ENCODE measurements at places on chromosomes 7 and 10.

DNA sequence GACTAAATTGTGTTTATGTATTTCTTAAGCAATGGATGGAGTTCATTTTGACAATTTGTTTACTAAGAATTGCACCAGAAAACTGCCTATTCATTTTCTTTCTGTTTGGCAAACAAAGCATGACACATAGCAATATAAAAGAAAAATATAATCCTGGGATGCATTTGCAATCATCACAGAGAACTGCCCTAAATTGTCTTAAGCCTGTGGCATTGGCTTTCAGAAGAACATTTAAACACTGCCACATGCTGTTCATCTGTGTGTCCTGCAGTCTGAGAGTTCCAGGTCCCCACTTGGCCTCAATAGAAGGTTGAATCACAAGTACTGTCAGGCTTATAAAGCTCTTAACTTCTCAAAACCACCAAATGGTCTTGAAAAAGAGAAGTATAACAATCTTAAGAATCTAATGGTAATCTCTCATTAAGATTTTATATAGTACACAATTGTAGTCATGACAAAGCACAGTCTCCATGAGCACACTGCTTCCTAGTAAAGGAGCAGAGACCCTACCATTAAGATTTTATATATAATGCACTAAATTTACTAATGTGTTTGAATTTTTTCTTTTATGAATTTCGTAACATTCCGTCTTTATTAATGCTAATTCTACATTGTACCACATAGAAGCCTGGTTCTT is 29.9 kb downstream of the RNLS start:
- peak; percentile 2 for DNase-seq

DNA sequence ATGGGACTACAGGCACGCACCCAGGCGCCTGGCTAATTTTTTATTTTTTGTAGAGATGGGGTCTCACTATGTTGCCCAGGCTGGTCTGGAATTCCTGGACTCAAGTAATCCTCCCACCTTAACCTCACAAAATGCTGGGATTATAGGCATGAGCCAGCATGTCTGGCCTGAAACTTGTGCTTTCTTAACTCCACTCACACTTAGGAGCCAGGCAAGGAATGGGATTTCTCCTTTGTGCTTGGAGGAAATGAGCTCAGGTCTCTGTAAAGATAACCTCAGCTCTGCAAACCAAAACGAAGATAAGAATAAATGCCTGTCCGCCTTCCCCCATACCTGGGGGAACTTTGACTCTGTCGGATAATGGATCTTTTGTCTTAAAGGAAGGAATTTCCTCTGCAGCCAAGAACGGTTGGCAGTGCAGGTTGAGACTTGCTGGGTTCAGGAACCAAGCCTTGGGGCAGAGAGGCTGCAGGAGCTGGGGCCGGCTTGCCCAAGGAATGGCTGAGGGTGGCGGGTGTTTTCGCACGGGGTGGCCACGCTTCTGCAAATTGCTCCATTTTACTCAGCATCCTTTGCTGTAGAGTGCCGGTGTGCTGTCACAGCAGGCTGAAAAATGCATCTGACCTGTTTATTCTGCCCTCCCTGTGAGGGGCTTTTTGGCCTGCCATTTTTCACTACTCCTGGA is 174.2 kb downstream of the KIAA1217 start:
- DNase-seq: no peak

GRCh38 chr10:80492848-80493521 is 38.9 kb downstream of the TSPAN14 start:
- DNase-seq: no peak

GRCh38 chr10:124448696-124449169 is 1.1 kb downstream of the NKX1-2 start:
- no peak for DNase-seq

GRCh38 chr7:143172354-143172753 is 10.9 kb upstream of the TAS2R39 start:
- no peak for DNase-seq

GRCh38 chr10:44569193-44570091 is 184.5 kb upstream of the CXCL12 start:
- DNase-seq: no peak

GRCh38 chr10:15137636-15138035 is 30.9 kb downstream of the NMT2 start:
- DNase-seq: no peak

- no peak for DNase-seq
Measured at GRCh38 chr10:7596356-7596755, 70.4 kb downstream of the ITIH5 start.

GRCh38 chr7:148623586-148624282 is 33.2 kb downstream of the C7orf33 start:
- no peak for DNase-seq

DNA sequence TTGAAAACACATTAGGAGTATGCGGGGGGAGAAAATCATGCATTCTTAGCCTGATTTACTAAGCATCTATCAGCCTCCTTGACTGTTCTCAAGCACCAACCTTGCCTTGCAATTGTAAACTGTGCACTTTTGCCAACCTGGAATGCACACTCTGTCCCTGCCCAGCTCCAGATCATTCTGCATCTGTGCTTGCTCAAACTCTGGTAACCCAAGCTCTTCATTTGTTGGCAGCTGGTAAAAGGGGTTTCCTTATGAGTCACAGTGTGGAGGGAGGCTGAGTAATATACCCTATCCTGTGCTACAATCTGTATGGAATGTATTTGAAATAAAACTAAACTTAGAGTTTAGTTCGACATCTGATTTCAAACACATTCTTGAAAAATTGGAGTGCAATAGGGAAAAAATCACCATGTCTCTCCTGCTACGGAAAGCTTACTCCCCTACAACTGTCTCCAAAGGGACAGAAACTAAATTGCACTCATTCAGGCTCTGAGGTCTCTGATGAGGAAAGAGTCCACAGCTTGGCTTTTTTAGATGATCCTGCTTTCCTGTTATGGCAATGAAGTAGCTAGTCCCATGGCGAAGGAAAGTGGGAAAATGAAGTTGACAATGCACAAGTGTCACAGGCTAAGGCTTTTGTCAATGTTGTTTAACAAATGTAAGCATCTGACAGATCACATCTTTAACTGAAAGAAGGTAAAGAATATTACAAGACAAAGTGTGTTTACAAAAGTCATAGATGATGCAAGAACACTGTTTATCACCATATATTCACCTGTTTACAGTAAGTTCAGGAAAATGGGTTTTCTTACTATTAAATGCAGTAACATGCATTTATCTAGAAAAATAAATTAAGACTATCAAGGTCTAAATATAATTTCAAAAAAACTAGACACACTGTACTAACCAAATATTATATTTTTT is 61.9 kb downstream of the TES start:
- no peak for DNase-seq

DNA sequence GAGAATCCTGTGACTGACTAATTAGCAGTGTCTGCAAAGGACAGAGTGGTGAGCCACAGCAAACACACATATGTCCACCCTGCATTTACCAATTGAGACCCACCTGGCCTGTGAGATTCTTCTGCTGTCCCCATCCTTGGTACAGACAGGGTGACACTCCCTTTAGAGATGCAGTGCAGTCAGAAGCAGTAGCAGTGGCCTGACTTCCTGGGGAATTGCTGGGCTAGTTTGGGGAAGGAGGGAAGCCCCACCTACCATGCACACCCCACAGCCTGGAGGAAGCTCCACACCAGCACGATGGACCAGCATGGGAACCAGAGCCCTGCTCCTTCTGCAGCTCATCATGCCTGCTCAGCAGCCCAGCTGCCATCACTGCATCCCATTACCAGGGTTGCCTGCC is 924.9 kb upstream of the ZNF722 start:
- DNase-seq: no peak

- no peak for DNase-seq
Measured at GRCh38 chr7:128247640-128248194, 6.6 kb downstream of the LEP start.

GRCh38 chr10:79243181-79244067 is 103.8 kb upstream of the PPIF start:
- DNase-seq: peak; percentile 25

DNA sequence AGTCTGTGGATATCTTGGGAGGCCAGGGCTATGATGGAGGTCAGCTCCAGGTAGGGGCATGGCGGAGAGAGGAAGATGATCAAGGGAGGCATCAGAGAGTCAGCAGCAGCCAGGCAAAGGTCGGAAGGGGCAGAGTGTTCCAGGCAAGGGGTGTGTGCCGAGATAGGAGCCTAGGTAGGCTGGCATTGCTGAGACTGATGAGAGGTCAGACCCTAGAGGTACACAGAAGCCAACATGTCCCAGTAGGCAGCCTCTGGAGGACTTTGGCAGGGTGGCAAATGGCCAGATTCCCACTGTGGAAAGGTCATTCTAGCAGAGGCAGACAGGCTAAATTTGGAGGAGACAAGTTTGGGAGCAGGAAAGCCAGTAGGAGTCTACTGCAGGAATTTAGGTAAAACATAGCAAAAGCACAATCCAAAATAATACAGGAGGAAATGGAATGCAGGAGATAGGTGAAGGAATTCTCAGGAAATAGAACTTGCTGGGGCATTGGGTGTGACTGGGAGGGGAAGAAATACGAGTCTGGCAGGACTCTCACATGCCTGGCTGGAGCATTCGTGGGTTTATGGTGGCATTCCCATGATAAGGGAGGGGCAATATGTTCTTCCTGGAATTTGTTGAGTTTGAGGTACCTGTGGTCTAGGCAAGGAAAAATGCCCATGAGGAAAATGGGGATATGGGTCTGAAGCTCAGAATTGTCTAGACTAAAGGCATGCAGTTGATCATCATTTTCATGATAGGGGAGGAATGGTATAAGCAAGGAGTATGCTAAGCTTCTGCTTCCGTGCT is 25.7 kb downstream of the TMEM176A start:
- DNase-seq: no peak

DNA sequence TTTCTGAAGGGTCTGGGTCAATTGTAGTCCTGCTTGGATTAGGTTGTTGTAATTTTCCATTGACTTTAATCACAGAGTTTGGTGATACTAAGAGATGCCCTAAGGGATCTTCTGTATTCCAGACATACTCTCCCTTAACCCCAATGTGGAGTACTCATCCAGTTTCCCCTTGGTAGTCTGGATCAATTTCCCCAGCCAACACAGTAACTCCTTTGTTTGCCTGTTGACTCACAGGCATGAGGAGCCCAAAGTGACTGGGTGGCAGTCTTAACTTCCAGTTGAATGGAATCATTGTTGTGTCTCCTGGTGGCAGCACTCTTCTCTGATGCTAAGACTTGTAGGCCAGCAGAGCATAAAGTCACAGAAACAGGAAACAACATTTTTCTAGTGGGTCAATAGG is 41.5 kb upstream of the PIK3CG start:
- no peak for DNase-seq

DNA sequence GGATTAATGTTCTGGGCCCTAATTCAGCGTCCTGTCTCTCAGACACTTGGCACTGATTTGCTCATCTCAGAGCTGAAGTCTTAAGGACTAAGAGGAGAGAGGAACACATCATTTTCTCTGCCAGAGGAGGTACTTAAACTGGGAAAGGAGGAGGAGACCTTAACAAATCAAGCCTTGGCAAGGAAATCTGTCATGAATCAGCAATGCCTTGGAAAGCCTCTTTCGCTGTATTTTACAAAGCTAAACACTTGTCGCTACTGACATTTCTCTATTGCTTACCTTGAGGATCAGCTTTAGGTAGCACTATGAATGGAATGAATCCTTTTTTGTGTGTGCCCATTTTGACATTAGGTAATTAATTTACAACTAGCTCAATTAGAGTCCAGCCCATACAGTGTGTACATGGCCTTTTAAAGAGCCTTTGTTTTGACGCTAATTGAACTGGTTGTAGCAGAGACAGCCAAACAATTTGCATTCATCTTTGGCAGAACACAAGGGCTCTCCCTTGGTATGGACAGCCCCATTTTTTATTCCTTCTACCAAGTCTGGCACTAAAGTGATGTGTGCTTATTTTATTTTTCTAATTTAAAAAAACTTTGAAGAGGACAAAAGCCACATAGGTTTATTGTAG is 37.4 kb downstream of the AUTS2 start:
- DNase-seq: no peak

GRCh38 chr7:81623251-81623855 is 146.5 kb downstream of the HGF start:
- DNase-seq: no peak

- no peak for DNase-seq
Measured at GRCh38 chr10:109975244-109976190, 32.3 kb upstream of the ADD3 start.

DNA sequence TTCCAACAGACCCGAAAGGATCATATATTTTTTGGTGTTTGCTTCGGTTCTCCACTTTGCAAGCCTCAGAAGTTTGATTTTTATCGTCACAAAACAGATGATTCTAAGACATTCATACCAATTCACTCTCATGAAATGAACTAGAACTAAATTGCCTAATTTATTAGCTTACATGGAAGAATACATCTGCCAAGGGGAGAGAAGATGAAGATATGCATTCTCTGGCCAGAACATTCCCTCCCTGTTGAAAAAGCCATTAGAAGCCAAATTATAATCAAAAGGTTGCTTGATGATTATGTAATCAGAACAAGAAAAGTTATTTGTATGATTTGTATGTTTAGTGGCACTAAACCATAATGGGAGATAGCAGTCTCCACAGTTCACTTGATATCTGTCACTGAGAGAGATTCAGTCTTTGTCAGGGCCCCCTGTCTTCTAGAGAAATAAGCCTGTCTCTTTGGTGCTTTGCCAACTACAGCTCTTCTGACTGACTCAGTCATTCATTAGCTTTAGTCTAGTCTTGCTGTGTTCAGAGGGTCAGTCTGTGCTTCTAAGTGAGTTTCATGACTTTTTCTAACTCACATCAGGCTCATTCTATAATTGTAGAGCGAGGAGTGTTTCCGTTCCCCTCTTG is 95.3 kb upstream of the GNAI1 start:
- DNase-seq: no peak

DNA sequence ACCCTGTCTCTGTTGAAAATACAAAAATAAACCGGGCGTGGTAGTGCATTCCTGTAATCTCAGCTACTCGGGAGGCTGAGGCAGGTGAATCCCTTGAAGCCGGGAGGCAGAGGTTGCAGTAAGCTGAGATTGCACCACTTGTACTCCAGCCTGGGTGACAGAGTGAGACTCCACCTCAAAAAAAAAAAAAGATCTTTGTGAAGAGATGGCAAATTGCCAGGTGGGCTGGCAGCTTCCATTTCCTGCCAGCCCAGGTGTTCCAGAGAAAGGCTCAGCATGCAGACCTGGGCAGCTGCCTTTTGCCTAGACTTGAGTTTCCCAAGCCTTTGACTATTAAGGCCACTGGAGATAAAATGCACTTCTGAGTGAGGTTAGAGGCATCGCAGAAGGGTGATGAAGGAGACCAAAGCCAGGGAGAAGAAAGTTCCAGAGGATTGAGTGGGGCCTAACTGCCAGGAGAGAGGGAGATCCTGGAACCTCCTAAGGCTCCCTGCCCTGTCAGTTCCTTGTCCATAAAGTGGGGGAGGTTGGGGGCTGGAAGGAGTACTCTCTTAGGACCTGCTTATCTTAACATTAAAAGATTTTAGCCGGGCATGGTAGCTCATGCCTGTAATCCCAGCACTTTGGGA is 10.0 kb upstream of the DDIT4 start:
- DNase-seq: no peak

DNA sequence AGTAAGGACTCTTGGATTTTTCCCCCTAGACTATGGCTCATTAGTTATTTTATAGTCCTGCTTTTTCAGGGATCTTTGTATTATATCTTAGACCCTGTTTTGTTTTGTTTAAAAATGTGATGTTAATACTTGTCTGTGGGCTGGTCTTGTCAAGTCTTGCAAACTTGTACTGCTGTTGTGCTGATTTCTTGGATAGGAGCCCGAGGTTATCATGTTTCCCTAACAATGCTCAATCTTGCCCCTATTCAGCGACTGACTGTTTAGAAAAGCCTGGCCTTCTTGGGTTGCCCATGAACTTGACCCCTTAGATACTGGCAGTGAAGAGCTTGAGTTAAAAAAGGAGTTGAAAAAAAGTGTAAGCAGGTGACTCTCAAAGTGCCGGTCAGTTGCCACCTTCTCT is 115.7 kb downstream of the KIAA1217 start:
- DNase-seq: no peak
